ENCODE measurements at places on chromosomes 7 and 10.

DNA sequence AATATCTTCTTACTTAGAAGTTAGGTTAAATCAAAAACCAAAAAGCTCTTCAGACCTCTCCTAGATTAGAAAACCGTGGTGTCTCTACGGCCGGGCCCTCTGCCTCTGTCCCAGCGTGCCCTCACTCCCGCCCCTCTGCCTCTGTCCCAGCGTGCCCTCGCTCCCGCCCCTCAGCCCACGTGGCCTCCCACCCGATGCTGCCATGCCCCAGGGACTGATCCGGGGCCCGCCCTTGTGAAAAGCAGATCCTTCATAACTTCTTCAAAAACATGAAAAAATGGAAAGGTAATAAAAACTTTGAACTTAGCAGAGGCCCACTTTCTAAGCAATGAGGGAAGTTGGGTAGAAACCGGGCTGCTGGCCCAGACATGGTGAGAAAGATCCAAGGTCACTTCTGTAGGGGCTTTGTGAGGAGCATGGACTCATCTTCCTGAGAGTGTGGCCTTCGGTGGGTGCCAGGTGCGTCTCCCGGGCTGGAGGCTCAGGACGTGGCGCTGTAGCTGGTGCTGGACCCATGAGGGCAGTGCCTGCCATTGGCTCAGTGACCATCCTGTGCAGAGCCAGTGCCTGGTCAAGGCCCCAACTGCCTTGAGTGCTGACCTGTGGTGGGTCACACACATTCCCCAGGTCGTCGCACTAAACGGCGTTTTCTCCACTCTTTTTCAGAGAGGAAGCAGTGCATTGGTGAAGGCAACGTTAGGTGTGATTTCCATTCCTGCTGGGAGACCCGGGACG lies 4.9 kb upstream of the DPYSL4 start:
- peak; percentile 63 for DNase-seq

DNA sequence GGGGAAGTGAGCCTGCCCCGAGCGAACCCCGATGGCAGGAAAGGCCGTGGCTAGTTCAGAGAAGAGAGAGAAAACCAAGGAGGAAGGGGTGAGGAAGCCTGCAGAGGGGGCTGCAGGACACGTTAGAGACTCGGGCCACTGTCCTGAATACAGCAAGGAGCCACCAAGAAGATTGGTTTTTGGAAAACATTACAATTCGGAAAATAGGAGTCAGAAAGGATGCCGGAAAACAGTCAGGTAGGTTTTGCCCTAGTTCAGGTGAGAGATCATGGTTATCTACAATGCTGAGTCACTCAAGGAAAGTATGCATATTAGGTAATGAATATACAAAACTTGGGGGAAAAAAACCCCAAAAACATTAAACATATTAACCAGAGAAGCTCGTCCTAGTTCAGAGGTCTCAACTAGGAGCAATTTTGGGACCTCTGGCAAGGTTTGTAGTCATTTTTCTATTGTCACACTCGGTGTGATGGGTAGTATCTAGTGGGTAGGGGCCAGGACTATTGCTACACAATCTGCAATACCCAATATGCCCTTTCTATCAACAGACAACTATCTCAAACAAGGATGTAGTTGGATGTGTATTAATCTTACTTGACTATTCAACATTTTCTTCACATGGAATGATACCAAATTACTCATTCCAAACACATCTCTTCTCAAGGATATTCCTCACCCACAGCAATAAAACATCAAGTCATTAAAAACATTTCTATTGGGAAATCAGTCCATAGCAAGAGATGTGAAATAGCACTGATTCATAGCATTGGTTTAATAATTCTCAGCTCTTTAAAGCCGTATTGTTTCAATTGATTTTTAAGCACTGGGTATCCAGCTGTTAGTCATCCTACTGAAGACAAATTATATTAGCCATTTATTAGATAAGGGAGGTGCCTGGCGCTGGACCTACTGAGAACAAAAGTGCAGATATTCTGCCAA lies 74.4 kb upstream of the RSU1 start:
- DNase-seq, result peak; percentile 51

DNA sequence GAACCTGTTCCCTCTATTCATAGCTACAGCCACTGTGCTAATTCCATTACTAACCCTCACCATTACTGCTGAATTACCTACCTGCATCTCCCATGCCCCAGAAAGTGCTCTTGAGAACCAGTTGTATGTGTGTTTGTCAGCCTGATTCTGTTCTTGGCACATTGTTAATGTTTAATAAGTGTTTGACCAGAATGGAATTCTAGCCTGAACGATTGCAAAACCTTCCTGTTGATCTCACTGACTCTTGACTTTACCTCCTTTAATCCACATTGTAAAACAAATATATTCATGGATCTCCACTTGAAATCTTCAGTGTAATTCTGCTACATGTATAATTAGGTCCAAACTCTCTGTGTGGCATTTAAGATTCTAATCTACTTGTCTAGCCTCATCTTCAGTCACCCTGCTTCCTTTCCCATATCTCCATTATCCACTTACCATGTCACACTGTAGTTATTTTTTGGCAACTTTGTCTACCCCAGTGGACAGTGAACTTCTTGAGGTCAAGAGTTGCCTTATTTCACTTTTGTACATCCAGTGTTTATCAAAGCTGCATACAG lies 4.9 kb downstream of the ZNF277 start:
- DNase-seq, result no peak

DNA sequence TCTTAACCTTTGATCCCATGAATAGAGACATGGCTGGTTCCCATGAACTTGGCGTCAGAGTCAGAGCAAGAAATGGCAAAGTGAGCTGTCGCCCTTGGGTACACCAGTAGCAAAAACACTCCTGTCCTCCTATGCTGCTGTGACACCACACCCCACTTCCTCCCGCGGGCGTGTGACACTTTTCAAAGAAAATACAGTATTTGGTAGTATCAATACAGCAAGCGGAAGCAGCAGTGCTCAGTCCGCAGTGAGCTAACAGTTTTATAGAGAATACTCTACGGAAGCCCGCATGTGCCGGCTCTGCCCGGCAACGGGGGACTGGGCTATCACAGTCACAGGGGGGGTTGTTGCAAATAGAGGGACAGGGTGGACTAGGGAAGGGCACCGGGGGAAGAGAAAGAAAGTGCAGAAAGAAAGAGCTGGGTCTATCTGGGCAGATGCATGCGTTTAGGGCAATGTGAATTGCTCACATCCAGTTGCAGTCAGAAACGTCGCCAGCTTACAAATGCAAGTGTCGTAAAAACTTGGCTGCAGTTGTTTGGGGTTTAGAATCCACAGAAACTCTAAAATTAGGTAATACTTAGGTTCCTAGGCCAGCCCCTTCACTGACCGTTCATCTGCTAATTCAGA lies 49.8 kb downstream of the PRKCQ start:
- no peak for DNase-seq

DNA sequence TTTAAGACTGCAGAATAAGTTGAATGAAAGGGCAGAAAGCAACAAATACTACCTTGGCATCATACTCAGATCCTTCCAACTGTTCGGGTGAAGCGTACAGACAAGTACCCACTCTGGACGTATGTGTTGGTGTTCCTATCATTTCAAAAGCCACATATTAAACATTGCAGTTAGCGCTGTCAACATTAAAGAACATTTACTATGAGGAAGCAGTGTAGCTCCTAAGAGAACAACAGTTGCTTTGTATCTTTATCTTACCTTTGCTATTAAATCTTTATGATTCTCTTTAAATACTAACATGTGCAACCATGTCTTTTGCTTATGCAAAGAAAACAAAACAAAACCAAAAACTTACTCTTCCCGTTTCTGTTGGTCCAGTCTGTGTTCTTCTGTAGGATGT lies 2.6 kb upstream of the ANKRD61 start:
- no peak for DNase-seq
